Fibroblast of mammary gland (primary cell): ENCODE measurements at places on chromosomes 5 and 9.

- DNase-seq: no peak
These were observed 29.7 kb upstream of the CATSPER3 start for GRCh38 chr5:134938030-134938429.

GRCh38 chr9:93655621-93656425 lies 79.4 kb downstream of the PHF2 start:
- no peak for DNase-seq

GRCh38 chr5:60843936-60844905 lies at the start of gene ELOVL7:
Gene ELOVL7, minus strand, starts transcription at chr5:60844269. Its CDS starts 56,872 bp downstream, at chr5:60787397.
- peak; percentile 49 for DNase-seq

GRCh38 chr5:53009816-53010215 lies 20.7 kb downstream of the ITGA2 start:
- DNase-seq: no peak

DNA sequence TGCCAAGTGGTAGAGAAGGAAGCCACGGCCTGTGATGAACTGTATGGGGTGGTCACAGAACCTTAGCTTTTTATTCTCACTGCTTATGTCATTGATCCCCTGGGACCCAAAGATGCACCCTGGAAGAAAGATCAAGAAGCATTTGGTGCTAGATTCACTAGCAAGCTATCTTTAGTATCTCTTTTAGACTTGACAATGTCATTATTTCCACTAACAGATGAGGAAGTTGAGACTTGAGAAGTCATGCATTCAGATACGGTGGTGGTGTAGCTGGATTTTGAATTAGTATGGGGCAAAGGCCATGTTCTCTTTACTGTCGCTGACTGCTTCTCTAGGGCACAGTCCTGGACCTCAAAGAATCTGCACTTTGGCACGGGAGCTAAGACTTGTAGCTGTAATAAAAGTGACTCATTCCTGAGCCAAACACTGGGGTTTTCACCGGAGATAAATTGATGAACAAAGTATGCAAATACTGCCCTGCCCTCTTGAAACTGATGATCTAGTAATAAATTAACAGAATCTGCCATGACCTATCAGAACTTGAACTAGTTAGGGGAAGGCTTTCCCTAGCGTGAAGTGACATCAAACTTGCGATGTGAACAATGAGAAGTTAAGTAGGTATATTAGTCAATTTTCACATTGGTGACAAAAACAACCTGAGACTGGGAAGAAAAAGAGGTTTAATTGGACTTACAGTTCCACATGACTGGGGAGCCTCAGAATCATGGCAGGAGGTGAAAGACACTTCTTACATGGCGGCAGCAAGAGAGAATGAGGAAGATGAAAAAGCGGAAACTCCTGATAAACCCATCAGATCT lies 5.4 kb downstream of the GDA start:
- no peak for DNase-seq

DNA sequence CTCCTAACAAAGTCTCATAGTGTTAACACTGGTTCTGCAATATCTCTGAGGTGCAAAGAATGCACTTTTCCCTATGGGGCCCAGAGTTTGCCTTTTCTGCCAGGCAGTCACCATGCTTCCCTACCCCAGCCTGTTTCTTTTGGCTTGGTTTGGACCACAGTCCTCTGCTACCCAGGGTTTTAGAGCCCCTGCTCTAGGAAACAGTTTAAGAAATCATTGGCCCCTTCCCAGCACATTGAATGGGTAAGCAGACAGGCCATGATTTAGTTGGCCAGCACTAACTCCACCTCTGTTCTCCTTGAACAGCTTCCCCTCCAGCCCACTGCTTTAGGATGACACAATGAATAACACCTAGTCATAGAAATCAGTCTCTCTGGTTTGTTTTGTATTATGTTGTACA lies 73.2 kb downstream of the UBAP1 start:
- DNase-seq: peak; percentile 59

- no peak for DNase-seq
These were observed 53.6 kb upstream of the FST start for GRCh38 chr5:53426878-53427277.

DNA sequence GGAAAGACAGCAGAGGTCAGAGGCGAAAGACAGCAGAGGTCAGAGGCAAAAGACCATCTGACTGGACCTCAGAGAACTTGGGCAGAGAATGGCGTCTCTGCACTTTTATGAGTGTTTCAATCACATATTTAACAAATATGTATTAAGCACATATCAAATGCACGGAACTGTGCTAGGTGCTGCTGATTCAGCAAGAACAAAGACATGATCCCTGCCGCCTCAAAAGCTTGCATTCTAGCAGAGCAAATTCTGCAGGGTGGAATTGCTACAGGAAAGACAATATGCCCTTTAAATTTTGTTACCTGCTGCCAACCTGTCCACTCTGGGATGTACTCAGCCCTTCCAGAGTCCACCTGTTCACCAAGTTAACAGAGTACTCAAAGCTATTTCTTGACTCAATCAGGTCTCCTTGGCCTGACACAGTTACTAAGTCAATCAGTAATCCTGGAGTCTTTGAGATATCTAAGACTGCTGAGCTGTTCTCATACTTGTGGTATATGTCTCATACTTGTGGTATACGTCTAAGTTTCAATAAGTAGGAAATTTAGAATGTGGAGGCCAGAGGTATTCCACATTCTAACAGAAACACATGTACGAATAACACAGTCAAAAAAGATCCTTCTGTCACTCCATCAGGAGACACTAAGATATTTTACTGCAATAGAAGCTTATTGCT lies 131.8 kb downstream of the GNAQ start:
- DNase-seq: peak; percentile 74

DNA sequence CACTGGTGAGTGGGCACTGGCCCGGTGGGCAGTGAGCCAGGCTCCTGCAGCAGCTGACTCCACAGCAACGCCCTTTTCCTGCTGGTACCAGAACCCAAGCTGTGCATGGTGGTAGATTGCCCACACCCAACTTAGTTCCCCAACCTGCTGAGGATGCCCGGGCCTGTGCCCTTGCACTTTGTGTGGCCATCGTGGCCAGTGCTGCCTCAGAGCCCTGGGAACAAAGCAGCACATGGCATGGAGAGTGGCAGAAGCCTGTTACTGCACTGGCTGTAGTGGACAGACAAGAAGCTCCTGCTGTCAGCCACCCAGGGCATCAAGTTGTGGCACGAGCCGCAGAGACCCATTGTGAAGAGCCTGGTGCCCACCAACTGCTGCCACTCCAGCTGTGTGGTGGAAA lies 612.9 kb downstream of the DNAH5 start:
- no peak for DNase-seq

GRCh38 chr5:137693951-137694721 lies 41.8 kb downstream of the KLHL3 start:
- no peak for DNase-seq

- DNase-seq: peak; percentile 34
These were observed 293.2 kb upstream of the CLINT1 start for GRCh38 chr5:158152136-158152535.

GRCh38 chr9:129569502-129570449 lies 51.1 kb downstream of the C9orf50 start:
- DNase-seq: peak; percentile 50
